Stomach (tissue), 19 donors: ENCODE measurements at places on chromosomes 11 and 22. TPM values are rescaled to one million over a fixed set of nuclear protein-coding genes. Genes with fewer than 3 reads are reported as not detected.

GRCh38 chr11:105236664-105237063 lies 97.1 kb upstream of the CARD18 start:
- no peak for DNase-seq
- no peaks in the 10 kb centered on the region for H3K4me1 ChIP-seq
- no peak overlapping the region for H3K27ac ChIP-seq

GRCh38 chr11:69416143-69416515 lies 65.3 kb upstream of the LINC01488 start:
- H3K4me3 ChIP-seq: no peak overlapping the region
- no peak overlapping the region for H3K27ac ChIP-seq
- H3K27me3 ChIP-seq: no peaks in the 10 kb centered on the region
- no peak for DNase-seq

GRCh38 chr11:64777449-64778222 lies 706 bp downstream of the SF1 start:
- DNase-seq: peak; percentile 85
- no peaks in the 10 kb centered on the region for H3K27me3 ChIP-seq
- H3K36me3 ChIP-seq: peaks cover 48% of the 10 kb centered on the region

PRR5L gene
- total RNA-seq: 274 TPM

GRCh38 chr11:28729339-28729738 lies 621.2 kb downstream of the METTL15 start:
- H3K27ac ChIP-seq: no peak overlapping the region
- no peaks in the 10 kb centered on the region for H3K36me3 ChIP-seq

CCDC116 gene
- total RNA-seq: not detected

ANGPTL5 gene
- not detected for total RNA-seq

DNA sequence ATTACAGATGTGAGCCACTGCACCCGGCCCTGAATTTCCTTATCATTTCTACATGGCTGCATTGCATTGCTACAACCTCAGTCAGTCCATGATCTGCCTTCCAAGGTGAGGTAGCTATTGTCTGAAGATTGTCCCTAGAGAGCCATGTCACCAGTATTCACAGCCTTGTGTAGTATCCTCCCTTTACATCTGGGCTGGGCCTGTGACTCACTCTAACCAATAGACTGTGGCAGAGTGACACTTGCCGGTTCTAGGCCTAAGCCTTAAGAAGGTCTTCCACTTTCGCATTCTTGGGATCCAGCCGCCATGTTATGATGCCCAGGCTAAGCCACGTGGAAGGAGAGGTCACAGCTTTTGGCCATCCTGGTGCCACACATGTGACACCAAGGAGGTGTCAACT lies 10.1 kb upstream of the PLEKHB1 start:
- no peak for DNase-seq
- no peaks in the 10 kb centered on the region for H3K27me3 ChIP-seq
- no peak overlapping the region for H3K4me3 ChIP-seq
- H3K4me1 ChIP-seq: no peaks in the 10 kb centered on the region

DNA sequence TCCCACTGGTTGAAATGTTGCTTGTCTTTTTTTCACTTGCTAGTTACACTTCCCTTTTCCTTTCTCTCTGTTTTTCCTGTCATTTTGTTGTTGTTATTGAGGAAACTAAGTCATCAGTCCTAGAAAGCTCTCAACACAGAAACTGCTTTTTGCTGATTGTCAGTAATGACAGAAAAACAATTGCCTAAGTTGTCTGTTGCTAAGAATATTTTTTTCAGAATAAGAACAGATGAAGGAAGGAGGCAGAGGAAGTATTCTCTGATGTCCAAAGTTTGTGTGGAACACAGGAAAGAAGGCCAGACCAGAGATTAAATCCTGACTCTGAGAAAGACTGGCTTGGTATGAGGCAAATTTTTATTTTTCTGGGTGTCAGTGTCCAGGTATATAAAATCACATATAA lies 163.3 kb downstream of the CASP12 start:
- H3K4me1 ChIP-seq: no peaks in the 10 kb centered on the region
- no peaks in the 10 kb centered on the region for H3K36me3 ChIP-seq
- no peak overlapping the region for H3K4me3 ChIP-seq

GRCh38 chr11:111770581-111771134 lies 4.5 kb upstream of the PPP2R1B start:
- H3K4me1 ChIP-seq: peaks cover 14% of the 10 kb centered on the region
- no peak overlapping the region for H3K27ac ChIP-seq
- no peak for DNase-seq
- no peak overlapping the region for H3K4me3 ChIP-seq

- no peaks in the 10 kb centered on the region for H3K4me1 ChIP-seq
- DNase-seq: no peak
- H3K27ac ChIP-seq: no peak overlapping the region
- peaks cover 47% of the 10 kb centered on the region for H3K36me3 ChIP-seq
- no peak overlapping the region for H3K4me3 ChIP-seq
Observed at GRCh38 chr11:100978939-100979338, 150.7 kb downstream of the PGR start.

DNA sequence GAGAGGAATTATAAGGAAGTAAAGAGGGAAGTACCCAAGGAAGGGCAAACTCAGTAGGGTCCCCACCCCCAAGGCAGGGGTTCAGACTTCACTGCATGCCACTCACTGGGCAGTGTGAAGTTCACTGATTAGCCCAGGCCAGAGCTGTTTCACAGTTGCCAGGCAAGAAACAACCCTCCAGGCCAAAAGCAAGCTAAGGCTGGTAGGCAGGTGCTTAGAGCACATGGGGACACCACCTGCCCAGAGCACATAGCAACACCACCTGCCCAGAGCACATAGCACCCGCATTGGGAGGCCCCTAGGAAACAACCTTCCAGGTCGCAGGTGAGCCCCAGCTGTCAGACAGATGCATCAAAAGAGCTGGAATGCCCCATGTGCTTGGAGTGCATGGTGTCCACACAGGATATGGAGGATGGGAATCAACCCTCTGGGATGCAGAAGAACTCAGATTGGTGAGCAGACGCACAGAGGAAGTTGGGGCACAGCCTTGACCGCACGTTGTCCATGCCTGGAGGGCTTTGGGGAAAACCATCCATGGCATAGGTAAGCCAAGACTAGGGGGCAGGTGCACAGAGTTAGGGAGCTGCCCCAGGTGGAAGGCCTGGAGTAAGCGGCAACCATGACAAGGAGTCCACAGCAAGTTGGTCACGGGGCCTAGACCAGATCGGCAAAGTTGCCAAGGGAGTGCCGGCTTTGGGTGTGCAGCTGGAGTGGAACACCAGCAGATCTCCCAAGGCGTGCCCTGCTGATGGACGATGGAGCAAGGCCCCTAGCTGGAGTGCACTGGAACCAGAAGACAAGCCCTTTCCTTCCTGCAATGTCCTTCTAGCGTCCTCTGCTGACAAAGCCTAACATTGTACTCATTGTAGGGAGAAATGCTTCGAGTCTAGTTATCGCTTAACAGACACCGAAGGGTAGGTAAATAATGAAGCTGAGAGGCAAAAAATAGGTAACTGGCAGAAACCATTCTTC lies 7.8 kb upstream of the TMEM216 start:
- H3K27me3 ChIP-seq: no peaks in the 10 kb centered on the region
- peak; percentile 30 for DNase-seq
- no peaks in the 10 kb centered on the region for H3K36me3 ChIP-seq
- H3K27ac ChIP-seq: no peak overlapping the region
- no peak overlapping the region for H3K4me3 ChIP-seq

- no peak overlapping the region for H3K27ac ChIP-seq
- no peaks in the 10 kb centered on the region for H3K27me3 ChIP-seq
- peaks cover 47% of the 10 kb centered on the region for H3K4me1 ChIP-seq
Observed at GRCh38 chr11:95156133-95156721, 66.6 kb downstream of the ENDOD1 start.

TMA7B gene
- not detected for total RNA-seq

PTGDR2 gene
- not detected for total RNA-seq

- H3K4me1 ChIP-seq: no peaks in the 10 kb centered on the region
- H3K27me3 ChIP-seq: no peaks in the 10 kb centered on the region
- no peak overlapping the region for H3K27ac ChIP-seq
- no peak overlapping the region for H3K4me3 ChIP-seq
- H3K36me3 ChIP-seq: no peaks in the 10 kb centered on the region
Observed at GRCh38 chr11:120775986-120776951, 247.6 kb upstream of the TBCEL start.

- peak; percentile 17 for DNase-seq
- no peaks in the 10 kb centered on the region for H3K36me3 ChIP-seq
- no peak overlapping the region for H3K27ac ChIP-seq
- H3K27me3 ChIP-seq: no peaks in the 10 kb centered on the region
Observed at GRCh38 chr11:91773090-91773489, 451.5 kb upstream of the FAT3 start.

DNA sequence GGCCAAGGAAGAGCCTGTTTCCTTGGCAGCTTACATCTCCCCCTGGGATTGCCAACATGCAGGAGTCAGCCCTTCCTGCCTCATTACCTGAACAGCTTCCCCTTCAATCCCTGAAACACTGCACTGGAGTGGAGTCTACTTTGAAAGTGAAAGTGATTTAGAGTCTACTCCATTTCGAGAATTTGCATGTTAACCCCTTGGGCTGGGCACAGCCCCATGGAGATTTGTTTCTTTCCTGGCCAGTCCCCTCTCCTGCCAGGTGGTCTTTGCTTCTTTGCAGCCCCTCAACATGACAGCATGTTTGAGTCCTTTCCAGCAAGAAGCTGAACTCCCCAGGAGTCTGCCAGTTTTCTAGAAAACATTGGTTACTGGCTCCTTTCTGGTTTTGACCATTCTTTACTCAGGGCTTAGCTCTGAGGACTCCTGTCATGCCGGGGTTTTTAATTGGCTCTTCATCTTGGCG lies 59.9 kb downstream of the TRAF6 start:
- H3K4me1 ChIP-seq: peaks cover 17% of the 10 kb centered on the region
- H3K36me3 ChIP-seq: peaks cover 20% of the 10 kb centered on the region
- peak; percentile 35 for DNase-seq
- H3K27ac ChIP-seq: peak overlapping the region; percentile 14
- H3K27me3 ChIP-seq: no peaks in the 10 kb centered on the region

DNA sequence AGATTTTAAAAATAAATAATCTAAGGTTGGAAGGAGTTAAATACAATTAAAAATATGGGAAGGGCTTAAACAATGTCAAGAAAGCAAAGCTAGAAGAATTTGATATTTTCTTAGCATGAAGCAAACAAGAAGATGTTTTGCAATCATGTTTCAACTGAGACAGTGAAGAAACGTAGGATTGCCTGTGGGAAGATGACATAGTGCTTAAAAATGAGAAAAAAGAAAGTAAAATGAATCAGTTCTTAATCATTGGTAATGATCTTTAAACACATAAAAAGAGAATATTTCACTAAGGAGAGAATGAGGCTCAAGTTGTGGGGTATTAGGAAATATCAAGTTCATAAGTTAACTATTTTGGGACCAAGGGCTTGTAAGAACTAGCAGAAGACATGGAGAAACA lies 855.0 kb downstream of the METTL15 start:
- H3K36me3 ChIP-seq: no peaks in the 10 kb centered on the region
- DNase-seq: no peak
- no peak overlapping the region for H3K4me3 ChIP-seq

GRCh38 chr11:28981381-28981780 lies 873.2 kb downstream of the METTL15 start:
- no peaks in the 10 kb centered on the region for H3K4me1 ChIP-seq
- H3K4me3 ChIP-seq: no peak overlapping the region
- H3K36me3 ChIP-seq: no peaks in the 10 kb centered on the region
- DNase-seq: no peak
- no peak overlapping the region for H3K27ac ChIP-seq
- no peaks in the 10 kb centered on the region for H3K27me3 ChIP-seq

GRCh38 chr11:62439785-62440602 lies 21.2 kb downstream of the SCGB1A1 start:
- peak overlapping the region; percentile 82 for H3K27ac ChIP-seq
- H3K4me1 ChIP-seq: peaks cover 29% of the 10 kb centered on the region
- H3K4me3 ChIP-seq: no peak overlapping the region

GRCh38 chr11:32772731-32773130 lies 21.7 kb downstream of the CCDC73 start:
- H3K27ac ChIP-seq: no peak overlapping the region
- DNase-seq: no peak
- no peak overlapping the region for H3K4me3 ChIP-seq
- no peaks in the 10 kb centered on the region for H3K36me3 ChIP-seq
- no peaks in the 10 kb centered on the region for H3K4me1 ChIP-seq

DNA sequence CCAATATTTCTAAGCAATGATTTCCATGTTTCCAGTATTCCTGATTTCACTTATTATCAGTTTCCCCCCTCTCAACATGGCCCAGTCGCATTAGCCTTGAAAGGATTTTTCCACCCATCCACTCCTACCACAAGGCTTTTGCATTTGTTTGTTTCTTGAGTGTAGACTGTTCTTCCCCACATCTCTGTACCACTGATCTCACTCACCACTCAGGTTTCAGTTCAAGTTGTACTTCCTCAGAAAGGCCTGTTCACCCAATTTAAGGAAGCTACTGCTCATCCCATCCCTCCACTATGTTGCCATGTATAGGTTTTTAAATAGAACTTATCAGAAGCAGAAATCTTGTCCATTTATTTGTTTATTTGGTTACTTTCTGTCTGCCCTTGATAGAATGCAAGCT lies 472.3 kb downstream of the FAM181B start:
- no peak for DNase-seq
- H3K27ac ChIP-seq: no peak overlapping the region
- H3K4me1 ChIP-seq: no peaks in the 10 kb centered on the region
- no peaks in the 10 kb centered on the region for H3K27me3 ChIP-seq
- no peaks in the 10 kb centered on the region for H3K36me3 ChIP-seq

UQCC3 gene
- total RNA-seq: 30.8 TPM

- DNase-seq: peak; percentile 30
- no peaks in the 10 kb centered on the region for H3K27me3 ChIP-seq
- H3K4me3 ChIP-seq: peak overlapping the region; percentile 85
- no peaks in the 10 kb centered on the region for H3K36me3 ChIP-seq
- H3K27ac ChIP-seq: peak overlapping the region; percentile 97
Observed at GRCh38 chr22:40635940-40636379, 559 bp downstream of the MRTFA start.

- H3K27ac ChIP-seq: no peak overlapping the region
- peaks cover 42% of the 10 kb centered on the region for H3K36me3 ChIP-seq
- H3K4me3 ChIP-seq: no peak overlapping the region
- no peak for DNase-seq
- H3K4me1 ChIP-seq: no peaks in the 10 kb centered on the region
Observed at GRCh38 chr11:488062-488461, 19.0 kb downstream of the RNH1 start.

- no peaks in the 10 kb centered on the region for H3K36me3 ChIP-seq
- H3K27ac ChIP-seq: peak overlapping the region; percentile 64
- peak; percentile 24 for DNase-seq
- H3K27me3 ChIP-seq: no peaks in the 10 kb centered on the region
- no peaks in the 10 kb centered on the region for H3K4me1 ChIP-seq
Observed at GRCh38 chr11:39541945-39542351, 1917.5 kb downstream of the LRRC4C start.

- H3K27ac ChIP-seq: peak overlapping the region; percentile 93
- DNase-seq: peak; percentile 44
- H3K27me3 ChIP-seq: no peaks in the 10 kb centered on the region
- H3K4me3 ChIP-seq: peak overlapping the region; percentile 90
- H3K4me1 ChIP-seq: peaks cover 38% of the 10 kb centered on the region
Observed at GRCh38 chr11:62804310-62805075, 747 bp downstream of the NXF1 start.

GRCh38 chr22:35023692-35024363 lies 42.1 kb upstream of the ISX start:
- no peak overlapping the region for H3K4me3 ChIP-seq
- peak; percentile 71 for DNase-seq
- no peaks in the 10 kb centered on the region for H3K36me3 ChIP-seq
- H3K27ac ChIP-seq: no peak overlapping the region

UCP3 gene
- 0.58 TPM for total RNA-seq
